ENCODE measurements at places on chromosomes 1 and 21. TPM values are rescaled to one million over a fixed set of nuclear protein-coding genes. Genes with fewer than 3 reads are reported as not detected.

GRCh38 chr1:22652881-22653316, at the start of gene C1QB:
TSS of gene C1QB (plus strand) at chr1:22653236. CDS start at chr1:22659463, 6,227 bp downstream.
- H3K27me3 ChIP-seq = peaks cover 34% of the 10 kb centered on the region
- no peaks in the 10 kb centered on the region for H3K36me3 ChIP-seq
- no peak for DNase-seq
- H3K27ac ChIP-seq = no peak within 1 kb of the TSS

DNA sequence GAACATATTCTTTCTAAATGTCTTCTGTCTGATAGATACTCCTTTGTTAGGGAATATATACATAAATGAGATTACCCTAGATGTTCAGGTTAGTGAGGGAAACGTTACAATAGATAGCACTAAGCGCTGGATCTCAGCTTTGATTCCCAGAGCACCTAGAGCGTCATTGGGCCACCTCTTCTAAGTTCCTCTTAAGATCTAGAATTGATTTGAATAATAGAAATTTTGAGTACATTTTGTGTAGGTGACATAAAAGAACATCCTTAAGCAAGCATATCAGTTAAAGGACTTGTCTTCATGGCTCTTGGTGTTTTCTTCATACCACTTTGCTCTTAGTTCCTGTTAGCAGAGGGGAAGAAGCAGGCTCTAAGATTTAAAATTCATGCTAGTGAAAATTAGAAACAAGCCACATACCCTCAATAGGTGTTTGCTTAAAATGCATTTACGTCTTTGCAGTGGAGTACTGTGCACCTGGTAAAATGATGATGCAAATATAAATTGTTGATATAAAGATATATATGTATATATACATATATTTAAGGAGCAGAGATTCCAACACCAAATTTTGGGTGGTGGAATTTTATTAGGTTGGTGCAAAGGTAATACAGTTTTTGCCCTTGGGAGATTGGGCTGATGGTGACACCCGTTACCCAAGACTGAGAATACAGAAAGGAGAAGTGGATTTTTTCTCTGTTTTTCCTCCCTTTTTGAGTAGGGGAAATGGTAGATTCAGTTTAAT, 47.1 kb downstream of the DYRK1A start:
- no peak for DNase-seq
- no peak overlapping the region for H3K27ac ChIP-seq
- H3K36me3 ChIP-seq = peaks cover 8% of the 10 kb centered on the region
- peaks cover 38% of the 10 kb centered on the region for H3K4me1 ChIP-seq
- no peak overlapping the region for H3K4me3 ChIP-seq

Gene THEM5
- total RNA-seq = not detected

GRCh38 chr21:34894401-34894800, 154.7 kb downstream of the RUNX1 start:
- peaks cover 74% of the 10 kb centered on the region for H3K27me3 ChIP-seq
- no peak for DNase-seq
- no peak overlapping the region for H3K4me3 ChIP-seq
- H3K36me3 ChIP-seq = no peaks in the 10 kb centered on the region
- no peak overlapping the region for H3K27ac ChIP-seq
- H3K4me1 ChIP-seq = peaks cover 5% of the 10 kb centered on the region

DNA sequence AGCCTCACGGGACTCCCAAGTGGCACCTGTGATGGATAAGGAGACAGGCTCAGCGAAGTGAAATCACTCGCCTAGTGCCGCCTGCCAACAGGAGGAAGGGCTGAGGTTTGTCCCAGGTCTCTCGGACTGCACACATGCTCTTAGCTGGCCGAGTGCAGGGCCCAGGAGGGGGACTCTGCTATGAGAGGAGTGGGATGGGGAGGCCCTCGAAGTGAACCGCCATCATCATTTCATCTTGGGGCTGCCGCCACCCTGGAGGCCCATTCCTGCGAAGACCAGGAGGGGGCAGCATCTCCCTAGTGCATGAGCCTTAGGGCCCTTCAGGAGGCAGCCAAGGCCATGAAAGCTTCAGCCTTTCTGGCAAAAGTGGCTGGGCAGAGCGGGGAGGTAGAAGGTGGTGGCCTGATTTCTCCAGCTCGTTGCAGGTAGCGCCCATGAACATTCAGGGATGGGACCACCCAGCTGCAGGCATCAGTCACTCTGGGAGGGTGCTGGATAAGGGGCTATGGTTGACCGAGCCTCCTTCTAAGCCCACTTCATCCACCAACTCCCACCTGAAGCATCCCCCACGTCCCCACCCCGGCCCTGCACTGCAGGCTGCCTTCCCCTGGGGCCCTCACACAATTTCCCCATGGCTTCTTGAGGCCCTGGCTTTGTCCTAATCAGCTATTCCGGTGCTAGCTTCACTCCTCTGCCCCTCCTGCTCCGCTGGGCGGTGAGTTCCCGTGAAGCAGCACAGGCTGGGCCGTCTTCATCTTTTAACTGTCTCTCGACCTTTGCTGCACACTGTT, 17.2 kb upstream of the RASSF5 start:
- H3K27me3 ChIP-seq = no peaks in the 10 kb centered on the region
- H3K27ac ChIP-seq = peak overlapping the region; percentile 31
- H3K36me3 ChIP-seq = peaks cover 4% of the 10 kb centered on the region
- H3K4me1 ChIP-seq = peaks cover 13% of the 10 kb centered on the region
- no peak overlapping the region for H3K4me3 ChIP-seq

DNA sequence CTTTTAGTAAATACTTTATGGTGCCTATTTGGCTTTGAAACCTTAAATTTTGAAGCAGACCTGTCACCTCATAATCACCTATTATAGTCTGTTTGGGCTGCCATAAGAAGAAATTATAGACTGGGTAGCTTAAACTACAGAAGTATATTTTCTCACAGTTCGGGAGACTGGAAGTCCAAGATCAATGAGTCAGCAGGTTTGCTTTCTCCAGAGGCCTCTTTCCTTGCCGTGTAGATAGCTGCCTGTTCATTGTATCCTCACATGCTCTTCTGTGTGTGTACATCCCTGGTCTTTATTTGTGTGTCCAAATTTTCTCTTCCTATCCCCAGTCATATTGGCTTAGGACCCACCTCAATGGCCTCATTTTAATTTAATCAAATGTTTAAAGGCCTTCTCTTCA, 518.2 kb downstream of the ADGRL2 start:
- H3K36me3 ChIP-seq = no peaks in the 10 kb centered on the region
- H3K27ac ChIP-seq = no peak overlapping the region
- H3K4me3 ChIP-seq = no peak overlapping the region

DNA sequence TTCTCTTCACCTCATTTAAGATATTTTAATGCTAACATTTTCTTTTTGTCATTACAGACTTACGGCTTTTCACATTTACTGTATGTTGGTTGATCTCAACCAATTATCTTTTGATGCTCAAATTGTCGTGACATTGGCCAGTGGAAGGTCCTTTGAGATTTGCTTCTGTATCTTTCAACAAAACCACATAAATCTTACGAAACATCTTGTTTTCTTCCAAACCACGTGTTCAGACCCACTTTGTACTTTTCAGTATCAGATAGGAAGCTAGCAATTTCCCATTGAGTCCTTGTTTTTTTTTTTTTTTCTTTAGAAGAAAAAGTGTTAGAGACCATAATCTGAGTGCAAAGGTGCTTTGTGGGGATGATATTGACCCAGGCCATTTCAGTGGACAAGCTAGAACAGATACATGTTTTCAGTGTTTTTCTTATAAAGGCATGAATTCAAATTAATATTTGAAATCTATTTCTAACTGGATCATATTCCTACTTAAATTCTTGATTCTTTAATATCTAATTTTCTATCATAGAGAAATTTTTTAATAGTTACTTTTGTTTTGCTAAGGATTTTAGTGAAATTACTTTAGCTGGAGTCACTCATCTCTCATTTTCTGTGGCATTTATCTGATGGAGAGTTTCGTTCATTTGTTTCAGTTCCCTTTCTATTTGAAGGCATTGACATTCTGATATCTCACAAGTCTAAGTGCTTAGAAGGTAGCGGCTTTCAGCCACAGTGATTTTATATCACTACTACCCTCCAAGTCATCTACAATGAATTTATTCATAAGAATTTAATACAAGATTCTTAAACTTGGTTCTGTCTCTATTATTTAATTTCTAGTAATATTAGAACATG, 26.7 kb downstream of the ATG4C start:
- no peak overlapping the region for H3K27ac ChIP-seq
- peaks cover 40% of the 10 kb centered on the region for H3K36me3 ChIP-seq
- DNase-seq = no peak
- H3K4me3 ChIP-seq = no peak overlapping the region

- peaks cover 37% of the 10 kb centered on the region for H3K4me1 ChIP-seq
- peaks cover 36% of the 10 kb centered on the region for H3K36me3 ChIP-seq
- H3K27ac ChIP-seq = no peak overlapping the region
- no peak overlapping the region for H3K4me3 ChIP-seq
Observed at GRCh38 chr1:156797212-156797871, 19.3 kb downstream of the SH2D2A start.

GRCh38 chr1:88462488-88463261, 221.4 kb upstream of the PKN2 start:
- H3K27me3 ChIP-seq = peaks cover 48% of the 10 kb centered on the region
- H3K36me3 ChIP-seq = no peaks in the 10 kb centered on the region
- H3K4me3 ChIP-seq = peak overlapping the region; percentile 82
- DNase-seq = no peak
- H3K4me1 ChIP-seq = peaks cover 4% of the 10 kb centered on the region

DNA sequence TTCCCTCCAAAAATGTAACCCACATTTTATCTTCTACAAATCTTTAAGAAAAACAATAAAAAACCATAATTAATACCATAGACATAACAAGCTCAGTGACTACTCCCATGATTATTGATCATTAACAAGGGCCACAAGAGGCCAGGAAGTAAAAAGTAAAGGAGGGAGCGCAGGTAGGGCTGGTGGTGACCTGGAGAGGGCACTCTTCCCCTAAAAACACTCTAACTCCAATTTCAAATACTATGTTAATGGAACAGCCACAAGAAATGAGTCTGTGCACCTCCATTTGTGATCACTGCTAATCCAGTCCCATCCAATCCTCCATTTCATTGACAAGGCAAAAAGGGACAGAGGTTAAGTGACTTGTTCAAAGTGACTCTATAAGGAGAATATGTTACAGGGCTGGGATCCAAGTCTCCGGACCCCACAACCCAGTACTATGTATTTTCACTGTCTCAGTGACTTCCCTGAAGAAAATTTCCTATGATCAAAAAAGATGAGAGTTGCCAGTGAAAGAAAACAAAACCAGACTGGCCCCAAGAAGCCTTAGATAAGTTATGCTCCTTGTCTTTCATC, 41.2 kb upstream of the CFAP298 start:
- H3K36me3 ChIP-seq = no peaks in the 10 kb centered on the region
- no peaks in the 10 kb centered on the region for H3K4me1 ChIP-seq
- no peak overlapping the region for H3K4me3 ChIP-seq
- no peak for DNase-seq
- no peaks in the 10 kb centered on the region for H3K27me3 ChIP-seq

- DNase-seq = no peak
- peaks cover 12% of the 10 kb centered on the region for H3K27me3 ChIP-seq
- H3K4me3 ChIP-seq = no peak overlapping the region
Observed at GRCh38 chr21:39120876-39121599, 62.2 kb downstream of the PSMG1 start.

DNA sequence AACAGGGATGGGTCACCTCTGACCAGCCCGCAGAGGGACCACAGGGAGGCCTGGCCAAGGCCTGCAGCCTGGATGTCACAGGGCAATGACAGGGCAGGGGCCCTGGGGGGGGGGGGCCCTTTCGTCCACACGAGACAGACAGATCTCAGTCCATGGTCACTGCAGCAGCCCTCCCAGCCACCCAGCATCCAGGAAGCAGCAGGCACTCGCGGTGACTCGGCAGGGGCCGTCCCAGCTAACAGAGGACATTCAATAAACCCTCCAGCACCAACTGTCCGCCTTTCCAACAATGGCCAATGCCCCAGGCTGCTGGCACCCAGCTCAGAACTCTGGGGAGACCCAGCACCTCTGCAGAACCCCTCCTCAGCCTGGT, 32.9 kb downstream of the MEGF6 start:
- no peak for DNase-seq
- no peaks in the 10 kb centered on the region for H3K4me1 ChIP-seq
- H3K4me3 ChIP-seq = no peak overlapping the region
- H3K36me3 ChIP-seq = no peaks in the 10 kb centered on the region

GRCh38 chr1:189033169-189033568, 1444.5 kb downstream of the BRINP3 start:
- H3K27me3 ChIP-seq = no peaks in the 10 kb centered on the region
- no peak overlapping the region for H3K27ac ChIP-seq
- H3K4me3 ChIP-seq = no peak overlapping the region
- no peaks in the 10 kb centered on the region for H3K36me3 ChIP-seq

Gene UTP25
- total RNA-seq = 9.4 TPM

DNA sequence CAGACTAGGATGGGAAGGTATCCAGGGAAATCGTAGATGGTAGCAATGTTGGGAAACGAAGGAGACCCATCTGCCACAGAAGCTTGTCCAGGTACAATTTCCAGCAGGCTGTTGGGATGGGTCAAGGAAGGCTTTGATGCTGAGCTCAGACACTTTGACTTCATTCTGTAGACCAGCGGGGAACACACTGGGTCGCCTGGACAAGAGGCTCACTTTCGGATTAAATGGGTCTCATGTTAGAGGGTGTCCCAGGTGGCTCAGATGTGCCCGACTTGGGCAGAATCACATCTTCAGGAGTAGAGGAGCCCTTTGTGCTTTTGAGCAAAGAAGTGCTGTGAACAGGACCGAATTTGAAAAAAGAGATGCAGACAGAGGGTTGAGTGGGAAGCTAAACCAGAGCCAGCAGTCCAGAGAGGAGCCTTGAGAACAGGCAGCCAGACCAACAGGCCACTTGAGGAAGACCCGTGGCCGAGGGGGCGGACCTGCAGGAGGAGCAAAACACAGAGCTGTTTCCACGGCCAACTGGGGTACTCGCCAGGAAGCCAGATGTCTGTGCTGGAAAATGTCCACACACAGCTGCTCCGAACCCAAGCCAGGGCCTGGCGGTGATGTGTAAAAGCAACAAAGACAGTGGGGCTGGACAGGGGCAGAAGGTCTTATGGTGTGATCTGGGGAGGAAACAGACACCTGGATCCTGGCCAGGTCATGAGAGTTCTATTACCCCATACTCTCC, 146.9 kb downstream of the AJAP1 start:
- H3K4me3 ChIP-seq = no peak overlapping the region
- peaks cover 58% of the 10 kb centered on the region for H3K27me3 ChIP-seq
- no peak for DNase-seq
- H3K36me3 ChIP-seq = no peaks in the 10 kb centered on the region

- no peak overlapping the region for H3K27ac ChIP-seq
- DNase-seq = no peak
- H3K27me3 ChIP-seq = no peaks in the 10 kb centered on the region
- H3K4me3 ChIP-seq = no peak overlapping the region
Observed at GRCh38 chr1:173195596-173196088, 11.5 kb downstream of the TNFSF4 start.

DNA sequence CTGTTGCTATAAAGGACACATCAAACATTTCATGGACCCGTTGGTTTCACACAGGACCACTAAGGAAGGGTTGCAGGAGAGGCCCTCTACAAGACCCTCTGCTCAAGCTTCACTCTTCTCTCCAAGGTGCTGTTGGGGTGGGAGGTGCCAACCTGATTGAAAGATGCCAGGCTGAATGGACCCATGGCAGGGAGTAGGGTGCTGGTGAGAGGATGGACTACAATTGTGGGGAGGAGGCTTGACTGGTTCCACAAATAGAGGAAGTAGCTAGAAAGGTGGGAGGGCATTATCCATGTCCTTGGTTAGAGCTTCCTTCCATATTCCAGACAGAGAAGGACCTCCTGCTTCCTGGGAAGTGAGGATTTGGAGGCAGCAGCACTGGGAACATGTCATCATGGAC, 167.6 kb upstream of the HMGB4 start:
- H3K27me3 ChIP-seq = peaks cover 42% of the 10 kb centered on the region
- no peak overlapping the region for H3K27ac ChIP-seq
- DNase-seq = no peak
- no peaks in the 10 kb centered on the region for H3K4me1 ChIP-seq
- no peaks in the 10 kb centered on the region for H3K36me3 ChIP-seq
- no peak overlapping the region for H3K4me3 ChIP-seq
